Naive B cell (primary cell): ENCODE measurements at places on chromosomes 4 and X. TPM values are rescaled to one million over a fixed set of nuclear protein-coding genes. Genes with fewer than 3 reads are reported as not detected.
A peak's percentile ranks its signal among the peaks of the same experiment; 100 is the strongest.

JAKMIP1 gene
- polyA plus RNA-seq = not detected

- H3K27me3 ChIP-seq = no peaks in the 10 kb centered on the region
- no peak for DNase-seq
- H3K4me3 ChIP-seq = no peak overlapping the region
- H3K27ac ChIP-seq = no peak overlapping the region
- no peaks in the 10 kb centered on the region for H3K36me3 ChIP-seq
Measured at GRCh38 chr4:41507291-41507947, 30.5 kb upstream of the LIMCH1 start.

DNA sequence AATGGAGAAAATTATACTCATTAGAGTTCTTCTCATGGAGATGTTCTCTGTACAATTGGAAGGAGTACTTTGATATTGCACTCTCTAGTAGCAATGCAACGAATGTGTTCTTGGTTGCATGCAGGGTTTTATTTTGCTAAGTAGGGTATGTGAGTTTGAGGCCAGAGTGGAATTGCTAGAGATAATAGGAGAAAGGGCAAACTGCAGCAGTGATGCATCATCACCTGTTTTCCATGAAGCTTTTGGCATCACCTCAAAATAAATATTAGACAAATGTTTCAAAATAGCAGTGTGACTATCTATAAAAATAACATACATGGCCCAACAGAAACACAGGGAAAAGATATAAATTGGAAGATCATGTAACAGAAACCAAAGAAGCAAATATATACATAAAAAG, 93.3 kb downstream of the TIGD2 start:
- H3K27ac ChIP-seq = no peak overlapping the region
- H3K27me3 ChIP-seq = peaks cover 9% of the 10 kb centered on the region
- DNase-seq = no peak
- H3K4me3 ChIP-seq = no peak overlapping the region
- no peaks in the 10 kb centered on the region for H3K36me3 ChIP-seq

GRCh38 chr4:13160920-13161319, 323.2 kb downstream of the RAB28 start:
- H3K4me1 ChIP-seq = no peaks in the 10 kb centered on the region
- H3K27me3 ChIP-seq = no peaks in the 10 kb centered on the region
- no peaks in the 10 kb centered on the region for H3K36me3 ChIP-seq
- H3K4me3 ChIP-seq = no peak overlapping the region
- no peak for DNase-seq

DNA sequence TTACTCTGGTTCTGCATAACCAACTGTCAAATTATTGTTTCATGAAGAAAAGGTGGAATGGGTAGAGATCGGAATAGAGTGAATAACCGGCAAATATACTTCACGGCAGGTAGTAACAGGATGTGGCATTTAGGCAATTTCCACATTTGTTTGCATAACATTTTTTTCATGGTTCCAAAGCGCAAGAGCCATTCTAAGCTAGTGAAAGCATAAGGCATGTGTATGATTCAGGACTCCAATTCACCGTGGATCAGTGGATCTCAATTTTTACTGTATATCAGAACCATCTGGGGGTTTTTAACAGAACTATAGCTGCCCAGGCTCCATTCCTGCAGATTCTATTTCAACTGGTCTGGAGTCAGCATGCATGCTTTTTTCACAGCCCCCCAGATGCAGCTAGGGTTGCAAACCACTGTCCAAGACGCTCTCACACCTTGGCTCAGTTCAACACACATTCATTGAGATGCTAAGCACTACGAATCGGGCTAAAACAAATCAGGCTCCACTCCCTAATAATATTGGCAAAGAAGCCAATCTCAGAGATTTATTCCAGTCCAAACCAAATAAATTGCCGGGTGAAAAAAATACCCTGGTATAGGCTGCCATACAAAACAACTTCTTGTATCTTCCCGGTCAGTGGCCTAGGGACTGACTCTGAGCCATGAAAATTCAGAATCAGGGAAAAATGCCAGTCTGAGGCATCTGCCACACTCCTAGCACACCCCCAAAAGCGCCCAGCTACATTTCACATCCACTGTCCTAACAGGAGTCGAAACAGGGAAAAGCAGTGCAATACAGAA, 30.0 kb downstream of the AFAP1 start:
- DNase-seq = no peak
- peaks cover 43% of the 10 kb centered on the region for H3K27me3 ChIP-seq
- H3K27ac ChIP-seq = no peak overlapping the region
- H3K4me3 ChIP-seq = no peak overlapping the region
- no peaks in the 10 kb centered on the region for H3K36me3 ChIP-seq

TLR2 gene
- polyA plus RNA-seq = 1.5 TPM

- no peaks in the 10 kb centered on the region for H3K4me1 ChIP-seq
- no peak for DNase-seq
- H3K36me3 ChIP-seq = no peaks in the 10 kb centered on the region
Measured at GRCh38 chr4:109752525-109752924, 22.7 kb upstream of the PLA2G12A start.

GRCh38 chrX:97123001-97123400, 239.3 kb downstream of the RPA4 start:
- DNase-seq = no peak
- no peak overlapping the region for H3K4me3 ChIP-seq
- no peak overlapping the region for H3K27ac ChIP-seq

DNA sequence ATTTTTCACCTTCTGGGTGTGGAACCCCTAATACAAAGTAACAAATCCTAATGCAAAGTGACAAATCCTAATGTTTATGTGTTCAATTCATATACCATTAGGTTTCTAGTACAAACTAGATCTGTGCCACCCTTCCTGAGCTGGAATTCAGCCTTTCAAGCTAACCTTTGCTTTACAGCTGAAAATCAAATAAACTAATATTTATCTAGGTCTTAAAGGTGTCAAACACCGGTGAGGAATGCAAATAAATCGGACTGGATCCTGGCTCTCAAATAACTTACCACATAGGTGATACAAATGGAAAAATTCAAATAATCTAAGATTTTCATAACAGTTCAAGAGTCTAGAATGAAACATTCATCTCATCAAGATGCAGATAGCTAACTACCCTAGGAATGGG, 11.6 kb downstream of the IRF2 start:
- no peak for DNase-seq
- no peaks in the 10 kb centered on the region for H3K27me3 ChIP-seq
- peaks cover 7% of the 10 kb centered on the region for H3K36me3 ChIP-seq
- H3K4me3 ChIP-seq = no peak overlapping the region

DNA sequence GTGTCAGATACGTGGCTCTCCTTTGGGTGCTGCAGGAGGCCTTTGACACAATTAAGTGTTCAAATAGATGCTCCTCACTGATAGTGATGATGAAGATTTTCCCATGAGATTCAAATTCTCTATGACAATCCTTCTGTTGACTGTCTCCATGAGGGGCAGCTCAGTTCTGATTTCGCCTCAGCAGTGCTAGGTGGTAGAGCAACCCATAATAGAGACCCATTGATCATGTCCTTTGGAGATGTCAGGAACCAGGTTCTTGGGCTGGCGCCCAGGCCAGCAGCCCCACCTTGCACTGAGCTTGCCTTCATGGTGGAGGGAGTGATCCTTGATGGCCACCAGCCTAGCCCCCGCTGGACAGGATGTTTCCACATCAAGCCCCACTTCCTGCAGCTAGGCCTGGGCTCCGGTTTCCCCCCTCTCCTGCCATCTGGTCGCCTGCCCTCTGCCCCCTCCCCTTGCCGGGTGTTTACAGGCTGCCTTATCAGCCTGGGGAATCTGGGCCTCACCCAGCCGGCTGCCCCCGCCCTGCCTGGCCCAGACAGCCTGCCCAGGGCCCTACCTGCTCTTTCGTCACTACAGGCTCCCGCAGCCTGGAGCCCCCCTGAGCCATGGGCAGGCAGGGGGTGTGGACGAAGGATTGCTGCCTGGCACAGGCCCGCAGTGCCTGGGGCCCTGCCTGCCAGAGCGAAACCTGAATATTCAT, 12.6 kb downstream of the ELF4 start:
- no peak for DNase-seq
- peaks cover 24% of the 10 kb centered on the region for H3K4me1 ChIP-seq
- no peaks in the 10 kb centered on the region for H3K36me3 ChIP-seq
- peak overlapping the region; percentile 34 for H3K27ac ChIP-seq
- no peaks in the 10 kb centered on the region for H3K27me3 ChIP-seq
- no peak overlapping the region for H3K4me3 ChIP-seq

- no peaks in the 10 kb centered on the region for H3K36me3 ChIP-seq
- H3K27ac ChIP-seq = no peak overlapping the region
- DNase-seq = no peak
- H3K4me1 ChIP-seq = no peaks in the 10 kb centered on the region
- H3K4me3 ChIP-seq = no peak overlapping the region
- H3K27me3 ChIP-seq = no peaks in the 10 kb centered on the region
Measured at GRCh38 chr4:84032372-84032771, 466.7 kb downstream of the NKX6-1 start.

DNA sequence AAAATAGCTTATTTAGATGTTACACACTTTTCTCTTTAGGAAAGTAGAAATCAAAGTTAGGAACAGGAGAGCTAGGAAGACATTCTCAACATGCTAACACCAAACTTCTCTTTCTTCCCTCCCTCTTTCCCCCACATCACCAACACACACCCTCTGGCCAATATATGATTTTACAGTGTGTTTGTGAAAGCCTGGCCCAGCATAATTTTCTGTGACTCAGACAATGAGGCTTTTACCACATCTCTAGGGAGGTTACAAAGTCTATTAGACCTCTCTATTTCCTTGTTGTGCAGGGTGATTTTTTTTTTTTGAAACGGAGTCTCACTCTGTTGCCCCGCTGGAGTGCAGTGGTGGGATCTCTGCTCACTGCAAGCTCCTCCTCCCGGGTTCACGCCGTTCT, 189.9 kb downstream of the AASDH start:
- H3K4me1 ChIP-seq = no peaks in the 10 kb centered on the region
- no peak overlapping the region for H3K27ac ChIP-seq
- H3K36me3 ChIP-seq = no peaks in the 10 kb centered on the region
- no peak for DNase-seq
- no peak overlapping the region for H3K4me3 ChIP-seq

HELT gene
- polyA plus RNA-seq = not detected

MAGEC1 gene
- polyA plus RNA-seq = not detected

GPR34 gene
- polyA plus RNA-seq = 0.16 TPM

ZNF711 gene
- 8.0 TPM for polyA plus RNA-seq

- no peaks in the 10 kb centered on the region for H3K36me3 ChIP-seq
- H3K27me3 ChIP-seq = peaks cover 38% of the 10 kb centered on the region
- no peaks in the 10 kb centered on the region for H3K4me1 ChIP-seq
- DNase-seq = no peak
Measured at GRCh38 chr4:158169506-158169905, 3.3 kb downstream of the GASK1B start.

GRCh38 chr4:124526331-124526730, 186.2 kb downstream of the ANKRD50 start:
- no peak for DNase-seq
- no peaks in the 10 kb centered on the region for H3K36me3 ChIP-seq
- H3K4me1 ChIP-seq = no peaks in the 10 kb centered on the region
- no peak overlapping the region for H3K27ac ChIP-seq
- no peaks in the 10 kb centered on the region for H3K27me3 ChIP-seq

- no peaks in the 10 kb centered on the region for H3K27me3 ChIP-seq
- H3K36me3 ChIP-seq = no peaks in the 10 kb centered on the region
- H3K4me3 ChIP-seq = no peak overlapping the region
- DNase-seq = no peak
- H3K27ac ChIP-seq = no peak overlapping the region
Measured at GRCh38 chr4:20901851-20902250, 201.6 kb downstream of the PACRGL start.

GPR119 gene
- not detected for polyA plus RNA-seq

RGN gene
- not detected for polyA plus RNA-seq

DNA sequence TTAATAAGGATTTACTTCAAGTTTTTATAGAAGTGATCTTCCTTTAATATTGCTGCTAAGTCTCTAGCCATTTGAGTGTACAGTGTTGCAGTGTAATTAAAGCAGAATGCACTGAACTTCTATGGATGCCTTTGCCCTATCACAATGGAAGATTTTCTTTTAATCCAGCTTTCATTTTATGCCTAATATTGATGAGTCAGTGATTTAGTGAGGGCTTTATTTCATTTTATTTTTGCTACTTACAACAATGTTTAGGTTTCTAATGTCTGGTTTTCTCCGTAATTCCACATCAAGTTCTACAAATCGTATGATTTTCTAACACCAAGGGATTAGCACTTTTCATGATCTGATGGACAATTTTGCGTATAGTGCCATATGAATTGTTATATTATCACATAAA, 504.1 kb downstream of the PCDH11X start:
- H3K4me3 ChIP-seq = no peak overlapping the region
- no peaks in the 10 kb centered on the region for H3K27me3 ChIP-seq
- no peaks in the 10 kb centered on the region for H3K36me3 ChIP-seq
- no peak for DNase-seq

- DNase-seq = peak; percentile 63
- peaks cover 21% of the 10 kb centered on the region for H3K4me1 ChIP-seq
- peak within 1 kb of the TSS; percentile 89 for H3K4me3 ChIP-seq
- no peak within 1 kb of the TSS for H3K27ac ChIP-seq
Measured at GRCh38 chr4:119628281-119629141, at the start of gene PDE5A. TSS of gene PDE5A (minus strand) at chr4:119628804. CDS start at chr4:119628671, 133 bp downstream.

PNMA5 gene
- polyA plus RNA-seq = not detected

DNA sequence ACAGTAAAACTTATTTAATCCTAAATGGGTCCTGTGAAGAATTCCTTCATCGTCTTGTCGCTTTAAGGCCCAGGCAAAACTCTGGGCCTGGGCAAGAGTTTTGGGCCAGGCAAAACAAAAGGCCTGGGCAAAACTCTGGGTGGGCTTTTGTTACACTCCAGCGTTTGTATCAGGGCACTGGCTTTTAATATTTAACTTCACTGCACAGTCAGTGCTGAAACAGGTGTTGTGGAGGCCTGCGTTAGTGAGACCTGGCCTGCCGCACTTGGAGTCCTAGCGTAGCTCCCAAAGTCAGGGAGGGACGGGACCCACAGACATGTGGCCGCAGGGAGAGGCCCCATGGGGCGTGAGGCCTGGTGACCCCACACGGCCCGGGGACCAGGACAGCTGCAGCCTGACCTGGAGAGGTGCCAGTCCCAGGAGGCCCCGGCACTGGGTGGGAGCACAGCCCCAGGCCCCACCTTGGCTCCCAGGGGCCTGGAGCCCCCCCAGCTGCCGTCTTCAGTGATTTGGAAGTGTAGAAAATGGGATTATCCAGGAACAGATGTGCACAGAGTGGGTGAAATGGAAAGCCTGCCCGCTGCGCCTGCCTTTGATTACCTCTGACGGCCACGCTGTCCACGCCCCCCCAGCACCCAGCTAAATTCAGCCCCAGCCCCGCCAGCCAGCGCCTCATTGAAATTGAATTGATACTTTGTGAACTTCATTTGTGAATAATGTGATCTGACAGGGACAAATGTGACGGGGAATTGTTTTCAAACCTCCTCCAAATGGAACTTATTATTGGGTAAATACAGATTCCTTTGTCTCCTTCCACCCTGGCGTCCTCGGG, 132.9 kb upstream of the NKX1-1 start:
- H3K27ac ChIP-seq = no peak overlapping the region
- H3K27me3 ChIP-seq = peaks cover 5% of the 10 kb centered on the region
- DNase-seq = no peak
- no peaks in the 10 kb centered on the region for H3K36me3 ChIP-seq

DNA sequence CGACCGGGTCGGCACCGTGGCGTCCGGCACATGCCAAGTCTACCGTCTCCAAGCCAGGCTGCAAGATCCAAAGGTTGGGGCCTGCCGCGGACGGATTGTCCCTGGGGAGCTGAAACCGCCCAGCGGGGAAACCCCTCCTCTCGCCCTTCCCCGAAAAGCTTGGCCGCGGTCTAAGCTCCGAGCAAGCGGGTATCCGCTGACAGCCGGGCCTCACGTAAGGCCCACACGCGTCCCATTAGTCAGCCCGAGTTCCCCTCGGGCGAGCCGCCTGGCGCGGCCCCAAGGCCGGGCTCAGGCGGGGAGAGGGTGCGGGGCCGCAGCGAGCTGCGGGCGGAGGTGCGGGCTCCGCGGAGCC, 6.8 kb upstream of the BCOR start:
- H3K36me3 ChIP-seq = no peaks in the 10 kb centered on the region
- peaks cover 4% of the 10 kb centered on the region for H3K27me3 ChIP-seq
- H3K4me3 ChIP-seq = no peak overlapping the region
- peak; percentile 24 for DNase-seq
- H3K4me1 ChIP-seq = peaks cover 14% of the 10 kb centered on the region
